ENCODE measurements at places on chromosomes 11 and 22.

DNA sequence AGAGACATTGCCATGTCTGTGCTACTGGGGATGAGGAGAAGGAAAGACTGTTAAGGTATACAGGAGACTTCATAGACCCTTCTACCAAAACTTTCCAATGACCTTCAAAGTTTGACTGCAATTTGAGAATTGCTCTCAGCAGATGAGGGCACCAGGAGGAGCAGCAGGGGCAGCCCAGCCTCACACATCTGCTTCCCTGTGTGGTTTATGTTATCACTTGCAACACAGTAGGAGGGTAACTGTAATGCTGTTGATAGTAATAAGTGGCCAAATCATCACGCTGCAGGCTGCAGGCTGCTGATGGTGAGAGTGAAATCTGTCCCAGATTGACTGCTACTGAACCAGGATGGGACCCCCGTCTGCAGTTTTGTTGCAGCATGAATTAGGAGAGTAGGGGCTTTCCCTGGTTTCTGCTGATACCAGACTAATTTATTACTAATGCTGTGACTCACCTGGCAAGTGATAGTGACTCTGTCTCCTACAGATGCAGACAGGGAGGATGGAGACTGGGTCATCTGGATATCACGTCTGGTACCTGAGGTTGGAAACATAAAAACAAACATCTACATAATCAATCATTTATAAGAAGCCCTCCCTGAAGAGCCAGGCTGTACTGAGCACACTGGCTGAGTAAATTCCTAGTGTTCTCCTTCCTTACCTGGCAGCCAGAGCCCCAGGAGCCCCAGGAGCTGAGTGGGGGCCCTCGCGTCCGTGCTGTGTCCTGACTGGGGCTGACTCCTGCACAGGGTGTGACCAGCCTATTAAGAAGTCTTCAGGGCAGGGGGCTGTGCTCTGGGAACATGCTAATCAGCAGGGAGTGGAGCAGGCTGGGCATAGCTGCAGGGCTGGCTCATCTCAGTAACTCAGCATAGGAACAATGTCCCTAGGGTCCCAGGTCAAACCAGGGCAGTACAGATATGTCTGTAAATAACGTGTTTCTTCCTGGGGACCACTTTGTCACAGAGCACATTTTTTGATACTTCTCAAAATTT is 74.4 kb downstream of the GAB4 start:
- DNase-seq, result no peak

DNA sequence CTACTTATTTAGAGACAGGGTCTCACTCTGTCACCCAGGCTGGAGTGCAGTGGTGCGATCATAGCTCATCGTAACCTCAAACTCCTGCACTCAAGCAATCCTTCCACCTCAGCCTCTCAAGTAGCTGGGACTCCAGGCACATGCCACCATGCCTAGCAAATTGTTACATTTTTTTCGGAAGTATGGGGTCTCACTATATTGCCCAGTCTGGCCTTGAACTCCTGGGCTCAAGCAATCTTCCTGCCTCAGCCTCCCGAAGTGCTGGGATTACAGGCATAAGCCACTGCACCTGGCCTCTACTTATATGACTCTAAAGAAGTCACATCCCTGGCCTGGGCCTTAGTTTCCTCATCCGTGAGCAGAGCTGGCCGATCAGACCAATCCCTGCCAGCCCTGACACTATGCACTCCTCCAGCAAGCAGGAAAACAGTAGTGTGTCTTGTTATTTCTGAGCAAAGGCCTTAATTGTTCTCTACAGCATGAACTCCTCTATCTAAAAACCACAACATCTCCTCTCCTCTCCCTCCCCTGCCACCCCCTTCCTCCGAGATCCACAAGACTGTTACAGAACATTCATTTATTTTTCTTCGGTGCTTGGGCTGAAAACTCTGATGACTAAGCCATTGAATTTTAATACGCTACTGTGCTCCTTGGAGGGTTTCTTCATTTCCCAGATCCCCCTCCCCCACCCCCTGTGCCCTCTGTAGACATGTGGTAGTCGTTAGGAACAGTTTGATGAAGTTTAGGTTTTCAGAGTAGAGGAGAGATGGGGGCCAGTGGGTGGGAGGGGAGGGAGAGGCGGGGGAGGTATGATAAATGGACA is 91.5 kb downstream of the ABTB2 start:
- peak; percentile 89 for DNase-seq

DNA sequence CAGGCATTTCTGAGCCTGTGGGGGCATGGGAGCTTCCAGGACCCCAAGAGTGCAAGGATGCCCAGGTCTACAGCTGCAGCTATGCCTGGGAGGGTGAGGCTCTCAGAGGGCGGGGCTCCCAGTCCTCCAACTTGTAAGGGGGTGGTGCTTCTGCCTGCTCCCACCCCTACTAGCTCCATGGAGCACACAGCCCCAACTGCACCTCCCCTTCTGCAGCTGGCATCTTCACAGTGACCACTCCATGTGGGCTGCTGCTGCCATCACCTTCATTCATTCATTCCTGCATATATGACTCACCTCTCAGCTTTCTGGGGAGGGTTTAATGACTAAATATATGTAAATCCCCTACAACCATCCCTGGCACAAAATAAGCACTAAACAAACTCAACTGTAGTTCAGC is 43.8 kb downstream of the CHST1 start:
- DNase-seq, result no peak

DNA sequence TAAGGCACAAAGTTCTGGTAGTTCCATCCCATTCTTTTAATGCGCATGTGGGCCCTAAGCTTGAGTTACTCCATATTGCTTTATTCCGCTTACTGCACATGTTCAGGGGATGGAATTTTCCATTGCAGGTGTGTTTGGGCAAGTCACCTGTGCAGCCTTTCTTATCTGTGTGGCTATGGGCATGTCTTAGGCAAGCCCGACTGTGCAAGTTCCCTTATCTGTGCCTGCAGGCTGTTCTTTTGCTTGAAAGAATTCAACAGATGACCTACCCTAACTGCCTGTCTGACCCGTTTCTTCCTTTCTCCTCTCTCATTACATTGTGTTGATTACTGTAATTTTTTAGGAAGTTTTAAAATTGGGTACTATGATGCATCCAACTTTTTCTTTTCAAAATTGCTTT is 363.6 kb downstream of the TTC28 start:
- no peak for DNase-seq

DNA sequence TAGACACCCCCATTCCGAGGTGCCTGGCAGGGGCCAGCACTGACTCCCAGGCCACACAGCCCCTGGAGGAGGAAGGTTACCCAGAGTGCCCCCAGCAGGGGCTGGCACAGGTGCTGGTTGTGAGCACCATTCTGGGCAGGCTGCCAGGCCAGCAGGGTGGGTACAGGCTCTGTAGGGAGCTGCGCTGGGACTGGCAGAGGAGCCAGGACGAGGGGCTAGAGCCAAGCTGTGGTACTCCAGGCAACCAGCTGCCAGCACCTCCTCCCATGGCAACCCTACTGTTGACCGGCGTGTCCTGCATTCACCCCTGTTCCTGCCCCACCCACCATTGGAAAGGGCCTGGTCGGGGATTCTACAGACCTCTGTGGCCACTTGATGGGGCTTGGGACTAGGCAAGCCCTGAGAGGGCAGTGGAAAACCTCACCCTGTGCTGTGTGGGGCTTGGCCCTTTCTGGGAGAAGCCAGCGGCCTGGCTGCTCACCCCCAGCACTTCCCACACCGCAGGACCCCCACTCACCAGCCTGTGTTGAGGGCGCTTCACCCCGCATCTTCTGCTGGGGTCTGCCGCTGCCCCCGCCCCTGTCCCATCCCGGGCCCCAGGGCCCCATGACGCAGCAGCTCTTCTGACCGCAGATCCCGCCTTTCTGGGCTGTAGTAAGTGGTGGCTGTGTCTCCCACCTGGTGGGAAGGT is 1.9 kb downstream of the CLDN5 start:
- DNase-seq, result peak; percentile 76

DNA sequence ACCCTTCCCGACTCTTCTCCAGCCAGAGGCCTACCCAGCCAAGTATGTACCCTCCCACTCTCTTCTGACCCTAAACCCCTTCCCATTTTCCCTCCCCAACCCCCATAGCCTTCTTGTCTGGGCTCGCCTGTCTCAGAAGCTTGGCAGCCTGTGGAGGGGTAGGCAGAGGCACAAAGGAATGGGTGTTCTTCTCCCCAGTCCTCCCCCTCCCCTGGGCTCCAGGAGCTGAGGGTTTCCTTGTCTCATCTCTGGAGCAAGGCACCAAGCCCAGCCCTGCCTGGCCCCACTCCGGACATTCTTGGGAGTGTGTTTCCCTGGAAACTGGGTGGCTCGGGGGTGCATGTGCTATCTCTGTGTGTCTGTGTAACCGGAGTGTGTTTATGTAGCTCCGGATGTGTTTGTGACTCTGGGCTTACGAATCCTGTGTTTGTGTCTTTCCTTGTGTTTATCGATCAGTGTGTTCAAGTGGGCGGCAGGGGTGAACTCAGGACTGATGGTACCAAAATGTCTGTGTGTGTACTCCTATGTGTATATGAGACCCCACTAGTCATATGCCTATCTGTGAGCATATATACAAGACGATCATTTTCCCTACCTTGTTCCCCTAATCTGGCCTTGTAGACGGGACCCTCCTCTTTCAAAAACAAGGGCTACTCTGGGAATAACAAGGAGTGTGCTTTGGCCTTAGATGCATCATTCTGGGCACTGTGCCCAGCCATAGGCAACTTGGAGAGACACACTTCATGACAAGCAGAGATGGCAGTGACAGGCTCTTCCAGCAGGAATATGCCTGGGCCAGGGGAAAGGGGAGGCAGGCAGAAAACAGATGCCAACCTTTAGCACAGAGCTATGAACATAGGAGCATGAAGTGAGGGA is 10.9 kb downstream of the PHLDB1 start:
- peak; percentile 90 for DNase-seq

DNA sequence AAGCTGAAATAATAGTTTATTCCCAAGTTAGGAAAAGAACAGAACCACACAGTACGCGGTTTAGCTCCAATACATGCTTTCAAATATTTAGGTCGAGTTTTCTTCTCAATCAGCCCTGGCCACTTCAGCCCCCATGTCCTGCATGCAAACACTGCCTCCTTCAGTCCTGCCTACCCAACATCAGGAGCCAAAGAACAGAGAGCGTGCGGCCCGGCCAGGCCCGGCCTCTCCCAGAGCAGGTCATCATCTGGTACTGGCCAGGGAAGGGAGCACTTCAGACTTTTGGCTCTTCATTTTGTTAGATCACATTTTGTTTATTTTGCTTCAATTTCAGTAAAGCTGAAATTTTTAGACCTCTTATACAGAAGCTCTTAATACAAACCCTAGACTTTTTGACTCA is 6.7 kb downstream of the BRD1 start:
- no peak for DNase-seq

- peak; percentile 36 for DNase-seq
Observed at GRCh38 chr11:2991452-2992233, 486 bp downstream of the NAP1L4 start.

GRCh38 chr11:115676206-115676605 is 172.0 kb upstream of the CADM1 start:
- DNase-seq, result no peak

DNA sequence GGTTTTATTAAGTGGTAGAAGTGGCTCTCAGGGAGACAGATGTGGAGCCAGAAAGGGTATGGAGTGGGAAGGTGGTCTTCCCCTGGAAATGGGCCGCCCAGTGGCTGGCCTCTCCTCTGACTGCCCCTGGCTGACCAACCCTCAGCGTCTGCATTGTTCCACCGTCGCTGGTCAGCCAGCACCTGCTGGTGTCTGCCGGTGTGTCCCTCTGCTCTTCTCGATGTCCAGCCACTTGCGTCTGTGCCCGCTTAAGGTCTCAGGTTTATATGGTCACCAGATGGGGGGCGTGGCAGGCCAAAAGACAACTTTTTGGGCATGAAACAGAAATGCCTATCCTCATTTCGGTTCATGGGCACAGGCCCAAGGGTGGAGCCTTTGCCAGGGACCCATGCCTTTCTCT is 1221.5 kb downstream of the JRKL start:
- DNase-seq, result no peak

DNA sequence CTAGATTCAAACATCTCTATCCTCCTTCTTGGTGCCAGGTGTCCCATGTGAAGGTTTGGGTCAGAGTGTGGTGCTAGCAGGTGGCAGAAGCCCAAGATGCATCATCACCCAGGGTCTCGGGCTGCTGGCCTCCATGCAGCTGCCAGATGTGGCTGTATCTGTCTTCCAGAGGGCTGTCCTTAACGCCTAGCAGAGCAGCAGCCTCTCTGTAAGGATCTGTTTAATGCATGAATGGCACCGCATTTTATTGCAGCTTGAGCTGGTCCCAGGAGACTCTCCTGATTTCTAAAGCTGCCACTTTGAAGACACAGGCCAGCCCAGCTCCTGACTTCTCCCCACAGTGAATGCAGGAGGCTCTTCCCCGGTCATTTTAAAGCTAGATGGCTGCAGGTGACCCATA is 26.3 kb downstream of the SLC1A2 start:
- DNase-seq, result no peak

- DNase-seq, result no peak
Observed at GRCh38 chr11:44258839-44259420, 51.0 kb downstream of the ALX4 start.

All from Ammon's horn (tissue), 1 donor.